Activated CD4-positive, alpha-beta T cell treated with anti-CD3 and anti-CD28 coated beads, Interleukin-2, amount 50 U/mL, for 4 hours (primary cell): ENCODE measurements at places on chromosomes 2 and 18.

DNA sequence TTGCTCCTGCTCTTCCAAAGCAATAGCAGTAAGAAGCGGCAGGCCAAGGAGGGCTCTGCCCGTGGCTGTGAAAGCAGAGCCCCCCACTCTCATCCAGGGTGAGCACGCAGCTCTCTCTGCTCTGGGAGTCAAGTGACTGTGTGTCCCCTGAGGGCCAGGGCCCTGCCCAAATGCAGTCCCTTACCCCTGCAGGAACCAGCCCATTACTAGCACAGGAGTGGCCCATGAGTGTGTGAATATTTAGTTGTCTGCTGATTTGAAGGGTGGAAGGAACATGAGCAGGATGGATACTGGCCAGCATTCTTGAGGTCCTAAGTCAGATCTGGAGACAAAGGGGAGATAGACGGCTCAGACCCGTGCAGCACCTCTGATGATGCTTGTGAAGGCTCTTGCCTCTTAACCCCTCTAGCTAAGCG, 69.7 kb upstream of the FOSL2 start:
- no peak for DNase-seq

DNA sequence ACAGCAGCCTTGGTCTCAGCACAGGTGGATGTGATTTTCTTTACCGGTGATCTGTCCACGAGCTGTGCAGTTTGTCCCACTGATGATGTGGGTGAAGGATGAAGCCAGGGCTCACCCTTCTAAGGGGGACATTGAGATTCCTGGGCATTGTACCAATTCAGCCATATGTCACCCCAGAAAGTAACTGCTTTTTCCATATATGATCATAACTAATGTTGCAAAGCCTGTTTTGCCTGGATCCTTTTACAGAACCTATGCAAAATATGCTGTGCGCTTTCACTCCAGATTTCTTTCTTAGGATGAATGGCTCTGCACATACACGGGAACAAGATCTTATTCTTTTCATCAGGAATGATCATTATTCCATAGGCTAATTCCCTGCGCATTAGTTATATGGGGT, 96.9 kb upstream of the POU3F3 start:
- no peak for DNase-seq

DNA sequence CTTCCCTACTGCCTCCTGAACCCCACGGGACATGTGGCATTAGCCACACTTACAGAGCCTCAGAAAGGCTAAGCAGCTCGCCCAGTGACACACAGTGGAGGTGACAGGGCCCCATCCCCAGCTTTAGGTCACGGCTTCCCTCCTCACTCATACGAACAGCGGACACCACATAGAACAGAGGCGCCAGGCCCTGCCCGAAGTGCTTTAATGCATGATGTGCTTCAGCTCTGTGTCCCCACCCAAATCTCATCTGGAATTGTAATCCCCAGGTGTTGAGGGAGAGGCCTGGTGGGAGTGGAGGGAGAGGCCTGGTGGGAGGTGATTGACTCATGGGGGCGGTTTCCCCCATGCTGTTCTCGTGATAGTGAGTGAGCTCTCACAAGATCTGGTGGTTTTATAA, 135.3 kb downstream of the PTGR3 start:
- no peak for DNase-seq

DNA sequence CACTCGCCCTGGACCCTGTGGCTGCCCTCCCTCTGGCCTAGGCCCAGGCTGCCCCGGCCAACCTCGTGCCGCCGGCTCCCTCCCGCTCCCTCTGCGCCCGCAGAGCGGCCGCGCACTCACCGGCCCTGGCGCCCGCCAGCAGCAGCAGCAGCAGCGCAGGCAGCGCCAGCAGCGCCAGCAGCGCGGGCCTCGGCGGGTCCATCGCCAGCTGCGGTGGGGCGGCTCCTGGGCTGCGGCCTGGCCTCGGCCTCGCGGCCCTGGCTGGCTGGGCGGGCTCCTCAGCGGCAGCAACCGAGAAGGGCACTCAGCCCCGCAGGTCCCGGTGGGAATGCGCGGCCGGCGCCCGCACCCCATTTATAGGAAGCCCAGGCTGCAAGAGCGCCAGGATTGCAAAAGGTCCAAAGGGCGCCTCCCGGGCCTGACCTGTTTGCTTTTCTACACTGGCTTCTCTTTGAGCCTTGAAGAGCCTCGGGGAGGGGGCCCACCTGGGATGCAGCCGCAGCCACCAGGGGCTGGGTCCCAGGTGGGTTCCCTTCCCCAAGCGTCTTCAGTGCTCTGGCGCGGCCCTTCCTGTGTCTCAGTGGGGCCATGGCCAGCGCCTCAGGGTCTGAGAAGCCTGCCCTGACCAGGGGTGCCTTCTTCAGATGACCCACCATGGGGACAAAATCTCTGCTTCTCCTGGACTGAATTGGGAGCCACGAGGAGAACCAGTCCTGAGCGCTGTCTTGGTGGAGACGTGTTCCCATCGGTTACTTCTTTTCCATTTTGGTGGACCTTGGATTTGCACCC, at the start of gene APOB:
Gene APOB, minus strand, starts transcription at position 330 of the 789 bp plus-strand sequence. Its CDS starts 128 bp downstream, at position 202.
- DNase-seq, result no peak

GRCh38 chr2:227204452-227204851, 40.0 kb downstream of the COL4A3 start:
- no peak for DNase-seq

DNA sequence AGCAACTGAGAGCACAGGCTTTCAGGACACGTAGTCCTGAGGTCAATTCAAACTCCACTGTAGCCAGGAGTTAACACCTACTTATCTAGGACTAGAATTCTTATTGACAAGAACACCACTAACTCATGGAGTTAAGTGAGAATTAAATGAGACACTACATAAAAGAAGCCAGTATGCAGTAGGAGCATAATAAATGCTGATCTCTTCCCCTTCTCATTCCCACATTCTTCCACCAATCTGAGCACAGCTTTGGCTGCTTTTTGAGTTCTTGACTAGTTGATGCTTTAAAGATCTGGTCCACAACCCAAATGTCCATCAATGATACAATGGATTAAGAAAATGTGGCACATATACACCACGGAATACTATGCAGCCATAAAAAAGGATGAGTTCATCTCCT, 55.2 kb downstream of the TTC32 start:
- DNase-seq, result no peak
